ENCODE measurements at places on chromosomes 11 and 22.

DNA sequence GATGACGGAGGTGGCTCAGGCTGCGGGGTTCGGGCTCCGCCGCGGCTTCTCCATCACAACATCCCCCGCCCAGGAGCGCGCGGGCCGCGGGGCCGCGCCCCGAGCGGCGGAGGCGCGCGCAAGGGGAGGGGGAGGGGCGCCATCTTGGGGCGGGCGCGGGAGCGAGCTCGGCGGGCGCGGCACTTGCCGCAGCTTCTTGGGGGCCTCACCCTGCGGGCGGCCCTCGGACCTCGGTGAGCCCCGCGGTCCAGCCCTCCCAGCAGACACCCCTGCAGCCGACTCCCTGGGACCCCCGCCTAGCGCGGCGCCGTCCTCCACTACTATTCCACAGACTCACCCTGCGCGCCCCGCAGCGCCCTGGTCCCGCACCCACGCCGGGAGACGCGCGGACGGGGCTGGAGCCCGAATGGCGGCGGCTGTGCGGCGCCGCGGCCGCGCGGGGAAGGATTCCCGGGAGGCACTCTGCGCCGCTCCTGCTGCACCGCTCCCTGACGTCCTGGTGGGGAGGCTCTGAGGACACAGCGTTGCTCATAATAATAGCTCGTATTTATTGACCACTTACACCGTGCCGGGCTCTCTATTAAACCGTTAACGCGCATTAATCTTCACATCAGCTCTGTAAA lies at the start of gene APBB1:
TSS of gene APBB1 (minus strand) at position 86 of the 623 bp plus-strand sequence. CDS start 7,747 bp downstream, outside the sequence.
- no peak for DNase-seq

DNA sequence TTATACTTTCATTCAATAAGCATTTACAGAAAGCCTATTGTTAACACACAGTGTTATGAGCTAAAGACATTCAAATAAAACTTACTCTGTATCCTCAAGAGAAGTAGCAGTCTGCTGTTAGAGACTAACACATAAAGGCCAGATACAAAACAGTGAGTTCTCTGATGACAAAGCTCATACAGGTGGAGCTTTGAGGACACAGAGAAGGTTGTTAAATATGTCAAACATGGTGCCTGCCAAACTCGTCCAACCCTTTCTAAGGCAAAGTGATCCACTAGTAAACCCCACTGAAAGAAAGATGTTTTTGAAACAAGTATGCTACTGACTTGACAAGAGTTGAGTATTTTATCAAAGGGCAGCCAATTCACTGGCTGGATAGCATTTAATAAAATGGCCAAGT lies 70.1 kb downstream of the C2CD3 start:
- DNase-seq = no peak

DNA sequence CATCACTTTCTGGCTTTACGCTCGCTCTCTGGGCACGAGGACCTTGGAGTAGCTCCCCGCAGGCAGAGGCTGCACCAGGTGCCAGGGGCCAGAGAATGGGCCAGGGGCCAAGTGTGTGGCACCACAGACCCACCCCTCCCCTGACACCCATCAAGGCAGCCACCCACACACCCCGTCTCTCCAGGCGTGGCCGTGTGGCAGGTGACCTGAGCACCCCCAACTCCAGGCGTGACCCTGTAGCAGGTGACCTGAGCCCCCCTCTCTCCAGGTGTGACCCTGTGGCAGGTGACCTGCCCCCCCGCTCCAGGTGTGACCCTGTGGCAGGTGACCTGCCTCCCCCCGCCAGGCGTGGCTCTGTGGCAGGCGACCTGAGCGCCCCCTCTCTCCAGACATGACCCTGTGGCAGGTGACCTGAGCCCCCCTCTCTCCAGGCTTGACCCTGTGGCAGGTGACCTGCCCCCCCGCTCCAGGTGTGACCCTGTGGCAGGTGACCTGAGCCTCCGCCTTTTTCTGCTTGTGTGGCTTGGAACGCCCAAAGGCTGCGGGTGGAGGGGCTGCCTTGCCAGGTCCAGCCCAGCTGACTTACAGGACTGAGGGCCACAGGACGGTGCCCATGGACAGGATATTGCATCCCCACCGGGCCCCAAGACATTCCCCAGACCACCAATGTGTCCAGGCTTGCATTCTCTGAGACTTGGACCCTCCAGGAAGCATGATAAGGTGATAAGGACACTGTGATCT lies 667.2 kb downstream of the BRD1 start:
- no peak for DNase-seq

DNA sequence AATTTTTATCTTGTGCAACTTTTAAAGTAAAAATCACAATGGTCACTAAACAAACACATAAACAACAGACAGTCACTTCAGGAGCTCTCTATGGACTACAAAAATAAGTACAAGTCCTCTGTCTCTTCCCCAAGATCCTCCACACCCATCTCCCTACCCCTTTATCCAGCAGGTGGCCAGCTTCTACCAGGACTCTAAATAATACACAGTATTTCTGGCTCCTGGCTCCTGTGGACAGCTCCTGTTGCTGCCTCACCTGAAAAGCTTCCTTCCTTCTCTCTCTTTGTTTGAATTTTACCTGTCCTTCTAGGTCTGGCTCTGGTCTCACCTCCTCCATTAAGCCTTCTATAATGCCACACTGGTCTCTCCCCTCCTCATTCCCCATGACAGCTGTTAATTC lies 86.1 kb downstream of the CLPB start:
- DNase-seq = no peak

- no peak for DNase-seq
These were observed 23.6 kb upstream of the DKK3 start for GRCh38 chr11:12031856-12032544.

- DNase-seq = no peak
These were observed 16.1 kb downstream of the XRRA1 start for GRCh38 chr11:74932797-74933196.

GRCh38 chr11:204587-205109 lies 2.6 kb downstream of the BET1L start:
- no peak for DNase-seq

GRCh38 chr11:1835671-1836010 lies 851 bp downstream of the SYT8 start:
- DNase-seq = no peak

- DNase-seq = no peak
These were observed 69.3 kb downstream of the LRP5 start for GRCh38 chr11:68381716-68382115.

DNA sequence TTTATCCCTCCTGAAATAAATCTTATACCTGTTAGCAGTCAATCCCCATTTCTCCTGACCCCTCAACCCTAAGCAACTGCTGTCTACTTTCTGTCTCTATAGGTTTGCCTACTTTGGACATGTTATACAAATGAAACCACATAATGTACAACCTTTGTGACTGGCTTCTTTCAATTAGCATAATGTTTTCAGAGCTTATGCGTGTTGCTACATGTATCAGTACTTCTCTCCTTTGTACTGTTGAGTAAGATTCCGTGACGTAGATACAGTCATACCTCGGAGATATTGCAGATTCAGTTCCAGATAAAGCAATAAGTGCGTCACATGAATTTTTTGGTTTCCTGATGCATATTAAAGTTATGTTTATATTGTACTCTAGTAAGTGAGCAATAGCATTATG lies 127.3 kb downstream of the MORC2 start:
- no peak for DNase-seq

- DNase-seq = no peak
These were observed 102.8 kb downstream of the CEP164 start for GRCh38 chr11:117430293-117430955.

DNA sequence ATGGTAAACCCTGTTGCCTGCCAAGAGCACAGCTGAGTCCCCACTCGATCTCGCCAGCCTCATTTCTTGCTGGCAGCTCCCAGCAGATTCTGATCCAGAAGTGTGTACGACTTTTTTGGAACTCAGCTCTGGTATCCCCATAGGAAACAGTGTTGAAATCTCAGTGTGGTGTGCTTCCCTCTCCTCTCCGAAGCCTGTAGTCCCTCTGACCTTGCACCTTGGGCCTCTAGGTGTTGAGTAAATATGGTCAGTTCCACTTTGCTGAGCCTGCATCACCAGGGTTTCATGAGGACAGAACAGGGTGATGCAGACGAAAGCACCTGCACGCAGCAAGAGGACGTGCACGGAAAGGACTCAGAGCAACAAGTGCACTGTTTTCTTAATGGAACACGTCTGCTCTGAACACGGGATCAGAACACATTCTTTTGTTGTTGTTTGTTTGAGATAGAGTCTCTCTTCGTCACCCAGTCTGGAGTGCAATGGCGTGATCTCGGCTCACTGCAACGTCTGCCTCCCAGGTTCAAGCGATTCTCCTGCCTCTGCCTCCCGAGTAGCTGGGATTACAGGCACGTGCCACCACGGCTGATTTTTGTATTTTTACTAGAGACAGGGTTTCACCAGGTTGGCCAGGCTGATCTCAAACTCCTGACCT lies 3.8 kb upstream of the CPT1A start:
- no peak for DNase-seq

DNA sequence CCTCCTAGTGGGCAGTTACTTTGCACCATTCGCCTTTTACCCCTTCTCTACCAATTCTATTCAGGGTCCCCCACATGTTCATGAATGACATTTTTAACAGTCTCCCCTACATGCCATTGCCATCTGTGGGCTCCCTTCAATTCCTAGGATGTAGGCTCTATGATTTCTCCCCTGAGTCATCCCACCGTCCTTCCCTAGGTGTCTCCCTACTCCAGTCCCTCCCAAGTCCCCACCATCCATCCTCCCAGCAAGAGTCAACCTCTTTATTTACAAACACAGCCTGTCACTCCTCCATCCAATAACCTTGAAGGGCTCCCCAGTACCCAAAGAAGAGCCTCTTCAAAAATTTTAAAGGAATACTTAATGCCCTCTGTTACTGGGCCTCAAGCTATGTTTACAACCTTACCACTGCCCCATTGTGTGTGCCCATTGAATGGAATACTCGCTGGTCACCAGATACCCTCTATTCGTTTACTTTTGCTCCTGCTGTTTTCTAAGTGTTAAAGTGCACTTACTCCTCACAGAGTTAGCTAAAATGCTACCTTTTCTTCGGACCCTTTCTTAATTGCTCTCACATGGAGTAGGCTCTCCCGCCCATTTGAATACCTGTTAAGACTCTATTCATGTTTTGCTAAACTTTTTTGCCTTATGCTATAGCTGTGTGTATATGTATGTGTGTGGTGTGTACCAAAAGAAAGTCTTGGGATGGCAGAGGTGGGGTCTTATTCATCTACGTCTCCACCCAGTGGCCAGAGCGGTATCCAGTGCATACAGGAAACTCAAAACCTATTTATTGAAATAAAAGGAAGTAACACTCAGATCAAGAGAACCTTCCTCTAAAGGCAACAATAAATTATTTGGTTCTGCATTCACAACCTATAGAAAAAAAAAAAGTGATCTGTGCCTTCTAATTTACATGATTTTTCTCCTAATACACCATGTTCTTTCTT lies 235.8 kb upstream of the CCDC90B start:
- no peak for DNase-seq

GRCh38 chr11:65016705-65017104 lies 2.7 kb downstream of the ARL2 start:
- no peak for DNase-seq

- DNase-seq = no peak
These were observed 20.8 kb downstream of the WNT11 start for GRCh38 chr11:76185511-76185910.

- no peak for DNase-seq
These were observed 184.3 kb upstream of the CTSC start for GRCh38 chr11:88521799-88522201.

- DNase-seq = no peak
These were observed 47.1 kb upstream of the SYT13 start for GRCh38 chr11:45333001-45333971.

GRCh38 chr11:83691451-83691950 lies 405.3 kb upstream of the CCDC90B start:
- no peak for DNase-seq

DNA sequence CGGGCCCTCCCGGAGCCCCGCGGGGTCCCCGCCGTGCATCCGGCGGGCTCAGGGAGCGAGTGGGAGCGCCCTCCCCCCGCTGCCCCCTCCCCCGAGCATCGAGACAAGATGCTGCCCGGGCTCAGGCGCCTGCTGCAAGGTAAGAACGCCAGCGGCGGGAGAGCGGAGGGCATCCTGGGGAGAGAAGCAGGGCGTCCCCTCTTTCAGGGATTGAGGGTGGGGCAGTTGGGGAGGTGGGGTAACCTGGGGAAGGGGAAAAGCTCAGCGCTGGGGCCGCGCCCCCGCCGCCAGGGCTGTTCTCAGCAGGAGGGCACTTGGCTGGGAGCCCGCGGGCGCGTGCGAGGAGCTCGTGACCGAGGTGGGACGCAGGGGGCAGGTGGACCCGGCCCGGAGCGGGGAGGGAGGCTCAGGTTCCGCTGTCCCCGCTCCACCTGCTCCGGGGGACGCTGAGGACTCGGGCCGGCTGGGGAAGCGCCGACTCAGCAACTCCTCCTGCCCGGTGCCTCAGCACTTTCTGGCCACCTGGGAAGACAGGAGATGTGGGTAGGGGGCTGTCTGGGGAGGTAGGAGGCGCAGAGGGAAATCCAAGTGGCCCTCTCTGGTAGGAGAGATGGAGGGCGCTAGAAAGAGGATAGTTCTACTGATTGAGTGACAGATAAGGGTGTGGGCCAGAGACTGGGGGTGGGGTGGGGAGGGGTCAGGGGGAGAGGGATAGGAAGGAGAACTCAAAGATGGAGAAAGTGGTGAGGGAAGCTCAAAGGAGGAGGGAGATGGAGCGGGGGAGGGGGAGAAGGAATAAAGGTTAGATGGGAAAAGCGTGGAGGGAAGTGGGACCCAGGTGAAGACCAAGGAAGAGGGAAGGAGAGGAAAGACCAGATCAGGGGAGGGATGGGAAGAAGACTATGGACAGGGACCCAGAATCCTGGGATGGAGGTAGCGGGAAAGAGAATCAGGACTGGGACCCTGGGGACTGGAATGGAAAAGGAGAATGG lies 726 bp downstream of the RTN4RL2 start:
- DNase-seq = no peak

- no peak for DNase-seq
These were observed 32.6 kb downstream of the TEAD1 start for GRCh38 chr11:12706545-12707499.

All from epithelial cell of proximal tubule (primary cell).